ENCODE measurements at places on chromosomes 2 and 18.

DNA sequence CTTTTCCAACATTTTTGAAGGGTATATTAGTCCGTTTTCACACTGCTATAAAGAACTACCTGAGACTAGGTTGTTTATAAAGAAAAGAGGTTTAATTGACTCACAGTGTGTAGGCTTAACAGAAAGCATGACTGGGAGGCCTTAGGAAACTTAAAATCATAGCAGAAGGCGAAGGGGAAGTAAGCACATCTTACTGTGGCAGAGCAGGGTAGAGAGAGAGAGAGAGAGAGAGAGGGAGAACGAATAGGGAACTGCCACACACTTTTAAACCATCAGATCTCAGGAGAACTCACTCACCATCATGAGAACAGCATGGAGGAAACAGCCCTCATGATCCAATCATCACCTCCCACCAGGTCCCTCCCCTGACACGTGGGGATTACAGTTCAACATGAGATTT is 420.3 kb downstream of the SOCS6 start:
- no peaks in the 10 kb centered on the region for H3K36me3 ChIP-seq
- no peak overlapping the region for H3K27ac ChIP-seq
- H3K4me3 ChIP-seq: no peak overlapping the region
- DNase-seq: no peak

DNA sequence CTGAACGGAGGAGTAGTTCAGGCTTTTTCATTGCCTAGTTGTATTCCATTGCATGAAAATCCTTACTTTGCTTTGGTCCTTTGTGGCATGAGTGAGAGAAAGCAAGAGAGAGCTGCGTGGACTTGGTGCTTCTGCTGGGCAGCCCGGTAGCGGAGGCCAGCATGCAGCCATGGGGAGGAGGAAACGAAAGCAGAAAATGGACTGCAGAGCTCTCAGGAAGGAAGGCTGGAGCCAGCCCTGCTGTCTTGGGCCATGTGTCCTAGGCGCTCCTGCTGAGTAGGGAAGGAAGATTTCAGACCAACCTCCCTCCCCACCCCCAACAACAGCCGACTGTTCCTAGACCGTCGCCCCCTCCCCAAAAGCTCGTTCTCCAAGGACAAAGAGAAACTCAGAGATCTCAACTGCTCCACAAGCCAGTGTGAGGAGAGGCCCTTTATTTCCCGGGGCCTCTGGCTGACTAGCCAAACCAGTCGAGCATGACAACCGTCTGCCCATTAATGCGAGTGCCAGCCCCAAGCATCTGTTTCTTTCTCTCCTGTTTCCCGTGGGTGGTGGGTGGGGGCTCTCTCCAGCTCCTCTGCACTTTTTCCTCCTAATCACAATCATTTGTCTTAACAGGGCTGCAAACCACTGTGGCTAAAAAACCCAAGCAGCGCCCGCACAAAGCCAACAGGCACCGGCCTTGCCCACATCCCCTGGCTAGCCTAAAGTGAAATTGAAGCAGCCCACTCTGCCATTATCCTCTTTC is 66.8 kb upstream of the FZD7 start:
- no peak overlapping the region for H3K27ac ChIP-seq
- no peaks in the 10 kb centered on the region for H3K36me3 ChIP-seq
- no peak for DNase-seq
- no peak overlapping the region for H3K4me3 ChIP-seq

- no peaks in the 10 kb centered on the region for H3K27me3 ChIP-seq
- no peaks in the 10 kb centered on the region for H3K36me3 ChIP-seq
- H3K4me1 ChIP-seq: no peaks in the 10 kb centered on the region
Measured at GRCh38 chr2:159146996-159147666, 139.4 kb downstream of the WDSUB1 start.

GRCh38 chr2:42722320-42723190 is 41.4 kb downstream of the OXER1 start:
- no peak for DNase-seq
- H3K36me3 ChIP-seq: no peaks in the 10 kb centered on the region
- no peak overlapping the region for H3K27ac ChIP-seq
- H3K4me1 ChIP-seq: no peaks in the 10 kb centered on the region

DNA sequence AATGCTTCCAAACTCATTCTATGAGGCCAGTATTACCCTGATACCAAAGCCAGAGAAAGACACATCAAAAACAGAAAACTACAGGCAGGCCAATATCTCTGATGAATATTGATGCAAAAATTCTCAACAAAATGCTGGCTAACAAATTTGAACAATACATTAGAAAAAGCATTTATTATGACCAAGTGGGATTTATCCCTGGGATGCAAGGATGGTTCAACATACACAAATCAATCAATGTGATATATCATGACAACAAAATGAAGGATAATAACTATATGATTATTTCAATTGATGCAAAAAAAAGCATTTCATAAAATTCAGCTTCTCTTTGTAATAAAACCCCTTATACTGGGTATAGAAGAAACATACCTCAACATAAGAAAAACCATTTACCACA is 550.9 kb downstream of the ADCYAP1 start:
- no peak for DNase-seq
- no peak overlapping the region for H3K27ac ChIP-seq
- no peaks in the 10 kb centered on the region for H3K27me3 ChIP-seq
- no peaks in the 10 kb centered on the region for H3K36me3 ChIP-seq

DNA sequence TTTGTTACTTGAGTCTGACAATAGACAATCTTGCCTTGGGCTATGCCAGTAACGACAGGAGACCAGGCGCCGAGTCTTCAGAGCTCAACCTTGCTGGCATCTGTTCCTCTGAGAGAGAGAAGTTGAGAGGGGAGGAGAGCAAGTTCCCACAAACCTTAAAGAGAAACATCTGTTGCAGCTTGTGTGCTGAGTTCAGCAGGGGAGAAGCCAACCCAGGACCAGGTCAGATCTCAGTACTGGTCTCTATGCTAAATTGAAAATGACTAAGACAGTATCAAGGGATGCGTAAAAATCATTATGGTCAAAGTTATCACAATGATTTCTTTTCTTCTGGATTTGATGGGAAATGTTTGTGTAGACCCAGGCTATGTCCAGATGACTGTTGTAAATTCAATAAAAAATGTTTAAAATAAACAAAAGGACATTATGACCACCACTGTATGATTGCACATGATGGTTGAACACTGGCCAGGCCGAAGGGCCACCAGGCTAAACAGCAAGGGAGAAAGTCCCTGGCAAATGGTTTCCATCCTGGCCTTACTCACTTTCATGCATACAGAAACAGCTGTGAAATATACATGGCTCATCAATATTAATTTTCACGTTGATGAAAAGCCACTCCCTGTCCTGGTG is 100.3 kb upstream of the PMAIP1 start:
- no peak overlapping the region for H3K27ac ChIP-seq
- no peaks in the 10 kb centered on the region for H3K36me3 ChIP-seq
- H3K4me3 ChIP-seq: no peak overlapping the region
- no peaks in the 10 kb centered on the region for H3K4me1 ChIP-seq
- peak; percentile 9 for DNase-seq

DNA sequence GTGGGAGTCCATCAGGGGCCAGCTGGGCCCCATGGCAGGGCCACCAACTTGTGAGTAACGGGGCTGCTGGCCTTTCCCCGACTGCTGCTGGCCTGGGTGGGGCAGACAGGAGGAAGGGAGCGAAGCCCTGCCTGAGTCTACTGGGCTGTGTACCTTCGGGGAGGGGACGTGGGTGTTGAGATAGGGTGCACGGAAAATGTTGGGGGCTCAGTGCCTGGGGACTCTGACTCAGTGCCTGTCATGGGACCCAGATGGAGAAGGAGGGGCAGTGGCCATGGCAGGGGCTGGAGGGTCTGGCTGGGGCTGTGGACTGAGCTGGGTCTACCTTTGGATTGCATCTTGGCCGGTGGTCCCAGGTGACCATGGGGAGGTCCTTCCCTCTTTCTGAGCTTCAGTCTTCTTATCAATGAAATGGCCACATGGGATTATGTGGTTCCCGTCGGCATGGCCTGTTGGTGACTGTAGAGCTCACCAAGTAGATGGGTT is 4.0 kb downstream of the SLC4A3 start:
- H3K27me3 ChIP-seq: peaks cover 91% of the 10 kb centered on the region
- no peak overlapping the region for H3K27ac ChIP-seq
- no peaks in the 10 kb centered on the region for H3K4me1 ChIP-seq

- H3K36me3 ChIP-seq: no peaks in the 10 kb centered on the region
- H3K4me3 ChIP-seq: no peak overlapping the region
- DNase-seq: no peak
- H3K27me3 ChIP-seq: no peaks in the 10 kb centered on the region
Measured at GRCh38 chr2:153227981-153228380, 250.6 kb downstream of the RPRM start.

- H3K4me3 ChIP-seq: peak overlapping the region; percentile 95
- H3K27ac ChIP-seq: no peak overlapping the region
- no peaks in the 10 kb centered on the region for H3K27me3 ChIP-seq
- peak; percentile 24 for DNase-seq
- no peaks in the 10 kb centered on the region for H3K36me3 ChIP-seq
Measured at GRCh38 chr2:69741229-69741574, 732 bp upstream of the ANXA4 start.

Data from MM.1S (cell line).